ENCODE measurements at places on chromosomes 11 and 22.

GRCh38 chr11:78213526-78214330 is 25.0 kb downstream of the USP35 start:
- no peak for DNase-seq

DNA sequence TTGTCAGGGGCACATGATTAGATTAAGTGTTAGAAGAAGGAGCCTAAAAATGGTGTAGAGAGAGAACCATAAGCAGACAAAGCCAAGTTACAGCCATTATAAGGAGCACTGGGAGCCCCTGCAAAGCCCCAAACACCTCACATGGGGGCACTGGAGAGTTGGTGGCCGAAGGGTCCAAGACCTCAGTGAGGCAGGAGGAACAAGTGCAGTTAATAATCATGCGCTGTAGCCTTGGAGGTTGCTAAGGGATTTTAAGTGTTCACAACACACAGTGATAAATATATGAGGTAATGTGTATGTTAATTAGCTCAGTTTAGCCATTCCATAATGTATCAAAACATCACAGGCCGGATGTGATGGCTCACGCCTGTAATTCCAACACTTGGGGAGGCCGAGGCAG is 54.4 kb upstream of the JAM3 start:
- DNase-seq: no peak

DNA sequence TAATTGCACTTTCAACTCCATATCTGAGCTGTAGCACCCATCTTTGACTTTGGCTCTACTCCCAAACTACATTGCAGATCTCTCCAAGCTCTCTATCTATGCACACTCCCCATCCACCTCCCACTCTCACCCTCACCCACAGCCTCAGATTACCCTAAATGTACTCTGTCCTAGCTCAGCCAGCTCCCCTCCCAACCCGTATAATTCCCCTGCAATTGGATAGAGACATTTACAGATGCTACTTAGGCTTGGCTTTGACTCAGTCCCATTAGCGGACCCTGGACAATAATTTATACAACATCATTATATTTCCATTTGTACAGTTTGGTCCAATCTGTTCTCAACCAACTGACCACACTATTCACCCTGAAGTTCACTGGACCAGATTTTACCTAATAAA is 338.9 kb upstream of the ANO3 start:
- DNase-seq: no peak

- no peak for DNase-seq
Observed at GRCh38 chr22:45238076-45238956, 2.4 kb downstream of the KIAA0930 start.

- DNase-seq: no peak
Observed at GRCh38 chr11:14687943-14688627, 44.5 kb downstream of the PDE3B start.

DNA sequence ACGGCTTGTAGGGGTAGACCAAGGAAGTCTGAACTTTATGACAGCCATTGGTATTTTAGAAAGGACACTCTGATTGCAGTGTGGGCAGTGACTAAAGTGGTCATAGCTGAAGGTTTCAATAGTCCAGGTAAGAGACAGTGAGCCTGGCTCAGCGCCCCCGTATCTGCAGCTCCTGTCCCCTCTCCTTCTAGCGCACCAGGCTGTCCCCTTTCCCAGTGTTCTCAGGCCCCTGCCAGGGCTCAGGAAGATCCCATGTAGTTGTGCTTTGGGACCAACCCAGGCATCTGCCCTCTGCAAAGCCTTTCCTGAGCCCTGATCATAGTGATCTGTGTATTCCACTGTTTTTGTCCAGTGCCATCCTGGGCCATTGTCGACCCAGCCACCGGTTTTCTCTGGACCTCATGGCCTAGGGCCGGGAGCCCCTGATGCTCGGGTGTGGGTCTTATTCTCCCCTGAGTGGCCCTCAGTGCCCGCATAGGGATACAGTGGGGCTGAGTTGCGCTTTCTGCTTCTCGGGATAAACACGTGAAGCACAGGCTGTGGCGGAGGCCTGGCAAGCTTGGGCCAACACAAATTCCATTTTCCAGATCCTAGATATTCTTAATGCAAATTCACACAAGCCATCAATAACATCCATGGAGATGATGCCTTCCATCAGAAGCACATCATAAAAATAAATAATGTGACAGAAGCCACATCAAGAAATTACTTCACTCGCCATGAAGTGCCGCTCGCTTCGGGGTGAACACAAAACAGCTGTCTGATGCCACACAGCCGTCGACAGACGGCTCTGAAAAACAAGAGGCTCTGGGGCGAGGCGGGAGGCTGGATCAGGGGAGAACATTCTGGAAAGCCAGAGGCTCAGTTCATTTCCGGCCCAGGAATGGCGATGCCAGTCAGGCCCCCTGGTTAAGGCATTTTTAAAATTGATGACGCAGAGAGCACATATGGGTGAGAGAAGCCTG is 805.0 kb downstream of the TBC1D22A start:
- DNase-seq: no peak

GRCh38 chr22:46303347-46303965 is 6.8 kb downstream of the GTSE1 start:
- DNase-seq: no peak

DNA sequence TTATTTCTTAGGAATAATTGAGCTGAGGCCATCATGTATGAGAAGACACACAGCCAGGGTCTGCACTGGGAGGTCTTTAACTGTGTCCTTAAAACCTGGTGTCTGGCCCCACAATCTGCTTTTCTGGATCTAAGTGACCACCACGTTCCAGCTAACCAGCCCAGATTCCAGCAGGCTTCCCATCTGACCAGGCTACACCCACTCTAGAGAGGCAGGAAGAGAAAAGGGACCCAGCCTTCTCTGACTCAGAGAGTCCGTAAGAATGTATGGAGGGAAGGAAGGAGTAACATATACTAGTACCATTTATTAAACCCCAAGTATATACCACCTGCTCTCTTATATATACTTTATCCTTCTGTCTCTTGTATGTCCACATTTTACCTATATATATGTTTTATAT is 80.1 kb downstream of the LDLRAD3 start:
- no peak for DNase-seq

- no peak for DNase-seq
Observed at GRCh38 chr11:129383502-129383901, 7.9 kb downstream of the BARX2 start.

- no peak for DNase-seq
Observed at GRCh38 chr11:57680552-57680874, 12.6 kb downstream of the ZDHHC5 start.

DNA sequence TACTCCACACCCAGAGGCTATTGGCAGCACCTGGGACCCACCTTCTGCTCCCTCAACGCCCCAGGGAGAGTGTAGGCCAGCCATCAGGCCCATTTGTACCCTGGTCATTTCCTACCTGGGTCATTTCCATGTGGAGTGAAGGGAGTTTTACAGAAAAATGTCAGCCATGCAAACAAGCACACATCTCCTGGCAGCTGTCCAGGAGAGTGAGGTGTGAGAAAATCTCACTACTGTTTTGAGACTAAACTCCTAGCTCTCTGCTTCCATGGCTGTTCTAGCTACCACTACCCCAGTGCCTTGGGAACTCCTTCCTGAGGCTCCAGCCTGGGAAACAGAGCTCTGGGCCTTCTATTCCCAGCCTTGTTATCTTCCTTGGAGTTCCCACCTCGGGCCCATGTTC is 2.8 kb upstream of the TMPRSS13 start:
- peak; percentile 75 for DNase-seq

- no peak for DNase-seq
Observed at GRCh38 chr11:117107701-117108590, 9.7 kb upstream of the SIK3 start.

DNA sequence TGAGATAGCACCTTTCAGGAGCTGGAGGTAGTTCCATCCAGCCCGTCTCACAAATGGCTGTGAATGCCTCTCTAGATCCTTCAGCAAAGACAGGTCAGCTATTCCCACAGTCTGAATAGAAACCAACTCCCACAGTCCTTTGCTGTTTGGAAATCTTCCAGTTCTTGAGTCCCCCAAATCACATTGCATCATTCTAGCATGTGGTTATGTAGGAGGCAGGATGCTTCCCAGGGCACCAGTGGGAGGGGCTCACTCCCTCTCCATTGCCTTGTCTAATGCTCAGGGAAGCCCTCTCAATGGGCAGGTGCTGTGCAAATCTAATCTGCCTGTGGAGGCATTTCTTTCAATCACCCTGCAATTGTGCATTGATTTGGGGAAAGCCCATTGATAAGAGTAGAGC is 14.6 kb downstream of the NAV2 start:
- no peak for DNase-seq

DNA sequence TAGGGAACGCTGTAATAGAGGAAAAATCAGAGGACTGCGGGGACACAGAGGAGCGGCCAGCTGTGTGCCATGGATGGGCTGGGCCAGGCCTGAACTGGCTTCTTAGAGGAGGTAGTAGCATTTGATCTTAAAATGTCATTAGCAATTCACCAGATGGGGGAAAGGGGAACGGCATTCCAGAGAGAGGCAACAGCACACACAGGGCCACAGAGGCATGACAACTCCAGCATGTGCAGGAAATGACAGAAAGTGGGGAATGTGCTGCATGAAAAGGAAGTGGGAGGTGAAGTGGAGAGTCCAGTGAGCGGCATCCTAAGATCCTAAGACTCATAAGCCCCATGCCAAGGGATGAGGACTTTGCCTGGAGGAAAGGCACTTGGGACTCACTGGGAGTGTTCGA is 69.0 kb downstream of the UBASH3B start:
- DNase-seq: no peak

GRCh38 chr11:111426617-111427016 is 47.5 kb upstream of the POU2AF1 start:
- no peak for DNase-seq

Measured in stimulated activated CD4-positive, alpha-beta T cell treated with anti-CD3 and anti-CD28 coated beads, Interleukin-1b, Interleukin-23, amount 100 ng/mL, for 48 hours (primary cell).